Mesothelial cell of epicardium (in vitro differentiated cells): ENCODE measurements at places on chromosomes 16 and 17. TPM values are rescaled to one million over a fixed set of nuclear protein-coding genes. Genes with fewer than 3 reads are reported as not detected.
A peak's percentile ranks its signal among the peaks of the same experiment; 100 is the strongest.

GRCh38 chr16:81537721-81538561 lies 93.3 kb downstream of the CMIP start:
- DNase-seq, result no peak

DNA sequence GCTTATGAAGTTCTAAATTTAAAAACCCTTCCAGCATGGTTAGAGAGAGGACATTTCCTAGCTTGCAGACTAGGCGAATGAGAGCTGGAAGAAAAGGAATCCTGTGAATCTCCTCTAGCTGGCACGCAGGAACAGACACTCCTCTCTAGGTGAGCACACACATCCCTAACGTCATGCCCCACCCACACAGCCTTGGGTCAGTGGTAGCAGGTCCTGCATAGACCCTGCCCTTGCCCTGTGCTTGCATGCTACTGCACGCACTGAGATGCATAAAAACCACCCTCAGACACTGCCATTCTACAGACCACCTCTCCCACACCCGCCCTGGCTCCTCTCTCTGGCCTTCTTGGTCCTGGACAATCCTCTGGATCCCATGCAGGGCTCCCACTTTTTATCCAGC lies 23.5 kb downstream of the CES1 start:
- peaks cover 49% of the 10 kb centered on the region for H3K27me3 ChIP-seq
- DNase-seq, result no peak
- no peak overlapping the region for H3K4me3 ChIP-seq
- H3K36me3 ChIP-seq, result no peaks in the 10 kb centered on the region

DNA sequence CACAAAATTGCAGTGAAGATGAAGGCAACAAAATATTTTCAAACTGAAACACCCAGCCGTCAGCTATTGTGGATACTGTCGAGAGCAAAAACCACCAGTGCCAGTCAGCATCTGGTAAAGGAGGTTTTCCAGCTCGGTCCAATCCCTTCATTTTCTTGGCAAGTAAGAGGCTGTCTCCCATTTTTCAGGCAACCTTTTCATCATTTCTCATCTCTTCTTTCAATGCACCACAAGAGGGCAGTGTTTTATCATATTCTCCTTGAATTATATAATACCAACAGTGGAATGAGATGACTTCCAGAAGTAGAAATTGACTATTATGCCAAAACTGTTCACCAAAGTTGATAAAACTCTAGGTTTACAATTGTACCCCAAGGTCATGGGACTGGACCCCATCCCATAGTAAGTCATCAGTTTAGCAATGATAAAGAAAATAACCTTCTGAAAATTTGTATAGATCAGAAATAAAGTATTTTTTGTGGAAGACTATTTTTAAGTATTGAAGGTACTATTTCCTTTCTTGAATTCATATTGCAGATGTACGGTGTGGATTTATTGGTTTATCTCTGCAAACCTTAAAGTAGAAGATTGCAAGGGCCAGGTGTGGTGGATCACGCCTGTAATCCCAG lies 16.8 kb downstream of the NQO1 start:
- peak overlapping the region; percentile 62 for H3K27ac ChIP-seq
- peaks cover 16% of the 10 kb centered on the region for H3K4me1 ChIP-seq
- H3K4me3 ChIP-seq, result no peak overlapping the region
- H3K36me3 ChIP-seq, result peaks cover 21% of the 10 kb centered on the region

Gene CTRB2
- total RNA-seq, result not detected in 3 replicates

DNA sequence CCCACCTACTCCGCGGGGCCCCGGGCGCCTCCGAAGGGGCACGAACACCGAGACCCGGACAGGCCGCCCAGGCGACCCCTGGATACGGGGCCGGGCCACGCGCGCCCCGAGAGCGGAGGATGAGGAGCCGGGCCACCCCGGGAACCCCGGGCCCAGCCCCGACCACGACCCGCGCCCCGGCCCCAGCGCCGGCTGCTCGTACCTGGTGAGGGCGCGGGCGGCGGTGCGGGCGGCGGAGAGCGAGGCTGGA lies 192 bp downstream of the FASN start:
- DNase-seq, result no peak
- H3K27ac ChIP-seq, result no peak overlapping the region
- peaks cover 25% of the 10 kb centered on the region for H3K4me1 ChIP-seq
- H3K36me3 ChIP-seq, result peaks cover 3% of the 10 kb centered on the region
- no peaks in the 10 kb centered on the region for H3K27me3 ChIP-seq
- H3K4me3 ChIP-seq, result peak overlapping the region; percentile 54

Gene TLCD2
- 8.6 to 9.2 TPM (median 8.7 TPM) in 3 replicates for total RNA-seq

DNA sequence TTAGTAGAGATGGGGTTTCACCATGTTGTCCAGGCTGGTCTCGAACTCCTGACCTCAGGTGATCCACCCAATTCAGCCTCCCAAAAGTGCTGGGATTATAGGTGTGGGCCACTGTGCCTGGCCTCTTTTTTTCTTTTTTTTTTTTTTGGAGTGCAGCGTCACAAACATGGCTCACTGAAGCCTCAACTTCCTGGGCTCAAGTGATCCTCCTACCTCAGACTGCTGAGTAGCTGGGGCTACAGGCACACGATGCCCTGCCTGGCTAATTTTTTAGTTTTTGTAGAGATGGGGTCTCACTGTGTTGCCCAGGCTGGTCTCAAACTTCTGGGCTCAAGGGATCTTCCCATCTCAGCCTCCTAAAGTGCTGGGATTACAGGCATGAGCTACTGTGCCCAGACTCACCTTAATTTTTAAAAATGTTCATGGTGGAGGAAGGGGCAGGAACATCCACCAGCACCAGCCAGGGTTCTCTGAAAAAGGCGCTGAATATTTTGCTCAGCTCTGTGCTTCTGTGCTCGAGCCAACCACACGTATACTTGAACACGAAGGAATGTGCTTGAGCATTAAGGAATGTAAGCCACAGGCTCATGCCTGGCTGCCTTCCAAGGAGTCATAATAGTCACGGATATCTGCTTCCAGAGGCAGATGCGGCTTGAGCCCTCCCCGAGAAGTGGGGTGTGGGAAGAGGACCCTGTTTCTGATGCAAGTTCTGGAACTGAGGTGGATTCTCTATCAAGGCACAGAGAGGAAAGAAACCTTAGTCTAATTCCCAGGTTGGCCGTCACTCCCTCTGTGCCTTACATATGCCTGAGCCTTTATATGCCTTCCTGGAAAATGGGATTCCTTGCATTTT lies 65.5 kb upstream of the CREBBP start:
- peaks cover 8% of the 10 kb centered on the region for H3K36me3 ChIP-seq
- H3K27ac ChIP-seq, result peak overlapping the region; percentile 78
- peaks cover 22% of the 10 kb centered on the region for H3K4me1 ChIP-seq
- H3K27me3 ChIP-seq, result no peaks in the 10 kb centered on the region

- no peaks in the 10 kb centered on the region for H3K4me1 ChIP-seq
- no peak overlapping the region for H3K4me3 ChIP-seq
- H3K27me3 ChIP-seq, result peaks cover 15% of the 10 kb centered on the region
- DNase-seq, result no peak
Observed at GRCh38 chr17:27824745-27825144, 24.4 kb upstream of the NOS2 start.

DNA sequence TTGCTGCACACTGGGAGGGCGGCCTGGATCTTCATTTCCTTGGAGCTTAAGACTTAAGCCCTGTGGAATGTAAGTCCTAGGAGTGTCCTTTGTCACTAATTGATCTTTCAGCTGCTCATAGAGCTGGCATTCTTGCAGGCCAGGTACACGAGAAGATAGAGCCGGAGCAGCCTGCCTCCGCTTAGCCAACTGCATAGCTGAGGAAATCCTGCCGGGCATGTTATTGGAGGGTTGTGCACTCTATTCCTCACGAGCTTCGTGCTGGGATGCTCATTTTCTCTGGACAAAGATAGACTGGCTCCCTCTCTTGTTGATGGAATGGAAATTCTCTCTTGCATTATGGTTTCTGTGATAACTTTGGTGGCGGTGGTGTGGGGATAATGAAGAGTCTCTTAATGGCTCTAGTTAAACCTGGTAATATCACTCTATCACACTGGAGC lies 76.9 kb downstream of the RPA1 start:
- peaks cover 70% of the 10 kb centered on the region for H3K27me3 ChIP-seq
- DNase-seq, result no peak
- no peaks in the 10 kb centered on the region for H3K36me3 ChIP-seq
- no peak overlapping the region for H3K27ac ChIP-seq

Gene RAB26
- total RNA-seq, result 1.1 to 1.5 TPM (median 1.3 TPM) in 3 replicates

GRCh38 chr16:89596957-89597649 lies 16.3 kb upstream of the DPEP1 start:
- H3K4me3 ChIP-seq, result no peak overlapping the region
- H3K4me1 ChIP-seq, result no peaks in the 10 kb centered on the region
- no peaks in the 10 kb centered on the region for H3K27me3 ChIP-seq
- no peak for DNase-seq
- H3K36me3 ChIP-seq, result no peaks in the 10 kb centered on the region

DNA sequence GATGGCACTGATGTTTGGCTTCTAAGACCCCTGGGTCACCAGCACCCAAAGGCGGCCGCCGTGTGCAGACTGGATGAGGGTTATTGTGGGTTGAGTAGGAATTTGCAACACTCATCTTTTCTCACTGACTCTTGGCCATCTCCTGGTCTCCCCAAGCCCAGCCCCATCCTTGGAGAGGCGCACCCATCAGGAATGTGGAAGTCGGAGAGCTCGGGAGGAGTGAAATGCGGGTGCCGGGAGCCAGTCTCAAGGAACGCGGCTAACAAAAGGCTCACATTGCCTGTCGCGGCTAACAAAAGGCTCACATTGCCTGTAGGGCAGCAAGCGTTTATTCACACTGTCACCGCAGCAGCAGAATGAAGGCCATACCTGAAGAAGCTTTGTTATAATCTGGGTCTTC lies 248.6 kb downstream of the FOXL1 start:
- DNase-seq, result no peak
- no peaks in the 10 kb centered on the region for H3K36me3 ChIP-seq
- no peak overlapping the region for H3K4me3 ChIP-seq
- no peak overlapping the region for H3K27ac ChIP-seq
- peaks cover 29% of the 10 kb centered on the region for H3K4me1 ChIP-seq

- no peak for DNase-seq
- H3K36me3 ChIP-seq, result peaks cover 29% of the 10 kb centered on the region
- H3K27me3 ChIP-seq, result no peaks in the 10 kb centered on the region
- H3K27ac ChIP-seq, result no peak overlapping the region
- no peak overlapping the region for H3K4me3 ChIP-seq
- peaks cover 14% of the 10 kb centered on the region for H3K4me1 ChIP-seq
Observed at GRCh38 chr17:64192589-64192988, 62.6 kb upstream of the ERN1 start.

DNA sequence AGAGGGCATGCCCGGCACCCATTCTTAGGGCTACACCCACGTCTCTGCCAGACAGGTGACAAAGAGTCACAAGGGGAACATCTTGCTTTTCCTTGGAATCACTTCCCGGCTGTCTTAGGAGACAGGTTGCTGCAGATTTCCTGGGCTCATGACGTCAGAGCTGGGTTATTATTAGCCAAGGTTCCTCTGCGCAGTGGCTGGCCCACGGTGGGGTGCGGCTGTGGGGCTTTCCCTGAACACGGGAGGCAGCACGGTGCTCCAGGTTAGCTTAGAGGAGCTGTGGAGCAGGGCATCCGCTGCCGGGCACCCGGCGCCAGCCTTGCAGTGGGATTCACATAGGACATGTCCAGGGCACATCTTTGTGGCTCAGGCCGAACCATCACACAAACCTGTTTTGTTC lies 118.0 kb upstream of the PLCG2 start:
- no peaks in the 10 kb centered on the region for H3K27me3 ChIP-seq
- H3K4me3 ChIP-seq, result no peak overlapping the region
- H3K27ac ChIP-seq, result no peak overlapping the region
- DNase-seq, result no peak
- H3K36me3 ChIP-seq, result peaks cover 32% of the 10 kb centered on the region
- no peaks in the 10 kb centered on the region for H3K4me1 ChIP-seq

GRCh38 chr16:56067406-56067805 lies 123.9 kb upstream of the GNAO1 start:
- H3K4me3 ChIP-seq, result no peak overlapping the region
- peaks cover 23% of the 10 kb centered on the region for H3K27me3 ChIP-seq
- DNase-seq, result no peak
- no peaks in the 10 kb centered on the region for H3K4me1 ChIP-seq

Gene GP1BA
- not detected in 3 replicates for total RNA-seq
